ENCODE measurements at places on chromosomes 1 and 21. TPM values are rescaled to one million over a fixed set of nuclear protein-coding genes. Genes with fewer than 3 reads are reported as not detected.

GRCh38 chr1:21344750-21345443, 54.6 kb upstream of the ECE1 start:
- peak; percentile 52 for DNase-seq

NMNAT2 gene
- total RNA-seq, result 33.8 TPM

DNA sequence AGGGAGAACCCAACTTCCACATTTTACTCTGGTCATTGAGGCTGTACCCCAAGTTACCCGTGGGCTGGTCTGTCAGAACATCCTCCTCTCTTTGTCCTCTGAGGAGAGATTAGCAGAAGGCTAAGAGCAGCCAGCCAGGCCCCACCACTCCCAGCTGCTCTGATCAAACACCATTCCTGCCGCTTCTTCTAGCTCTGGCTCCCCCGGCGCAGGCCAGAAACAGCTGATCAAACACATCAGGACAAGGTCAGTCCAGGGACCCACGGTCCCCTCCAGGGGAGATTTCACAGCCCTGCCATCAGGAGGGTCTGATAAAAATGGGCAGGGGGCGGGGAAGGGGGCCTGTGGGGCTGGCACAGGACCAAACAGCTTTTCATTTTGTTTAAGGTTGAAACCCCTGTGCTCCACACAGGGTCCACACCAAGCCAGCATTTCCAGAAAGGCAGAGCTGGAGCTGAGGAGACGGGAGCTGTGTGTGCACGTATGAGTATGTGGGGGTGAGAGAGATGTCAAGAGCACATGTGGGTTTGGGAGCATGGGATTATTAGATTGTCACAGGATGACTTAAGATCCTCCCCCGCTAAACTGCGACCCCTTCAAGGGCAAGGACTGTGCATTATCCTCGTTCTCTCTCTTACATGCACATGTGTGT, 29.9 kb upstream of the EPHA8 start:
- no peak for DNase-seq

DNA sequence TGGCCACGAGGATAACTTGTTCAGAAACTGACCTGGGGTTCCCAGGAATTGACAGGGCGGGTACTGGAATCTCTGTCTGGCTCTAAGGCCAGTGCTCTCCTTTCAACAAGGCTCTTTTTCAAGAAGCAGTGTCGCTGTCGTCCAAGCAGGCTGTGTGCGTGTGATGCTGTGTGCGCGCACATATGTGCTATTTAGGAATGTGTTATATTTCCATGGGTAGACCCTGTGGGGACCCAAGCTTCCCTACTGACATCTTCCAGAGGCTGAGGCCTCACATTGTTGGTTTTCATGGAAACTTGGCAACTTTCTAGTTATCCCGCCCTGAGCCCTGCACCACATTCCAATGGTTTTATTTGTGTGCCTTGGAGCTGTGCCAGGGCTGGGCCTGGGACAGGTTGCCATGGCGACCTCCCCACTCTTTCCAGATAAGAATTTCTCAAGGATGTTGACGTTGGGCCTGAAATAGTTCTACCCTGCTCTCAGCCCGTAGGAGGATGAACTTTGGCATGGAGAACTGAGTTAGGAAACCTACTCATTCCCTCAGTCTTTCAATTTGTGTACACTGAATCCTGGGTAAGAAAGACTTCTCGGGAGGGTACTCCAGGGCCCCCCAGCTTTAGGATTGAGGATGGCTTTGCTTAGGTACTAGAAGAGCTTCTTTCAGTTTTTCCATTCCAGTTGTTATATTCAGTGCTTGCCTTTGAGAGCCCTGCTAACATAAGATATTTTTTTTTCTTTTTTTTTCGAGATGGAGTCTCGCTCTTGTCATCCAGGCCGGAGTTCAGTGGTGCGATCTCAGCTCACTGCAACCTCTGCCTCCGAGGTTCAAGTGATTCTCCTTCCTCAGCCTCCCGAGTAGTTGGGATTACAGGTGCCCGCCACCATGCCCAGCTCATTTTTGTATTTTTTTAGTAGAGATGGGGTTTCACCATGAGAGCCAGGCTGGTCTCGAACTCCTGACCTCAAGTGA, 38.8 kb upstream of the SRSF10 start:
- DNase-seq, result peak; percentile 97

DNA sequence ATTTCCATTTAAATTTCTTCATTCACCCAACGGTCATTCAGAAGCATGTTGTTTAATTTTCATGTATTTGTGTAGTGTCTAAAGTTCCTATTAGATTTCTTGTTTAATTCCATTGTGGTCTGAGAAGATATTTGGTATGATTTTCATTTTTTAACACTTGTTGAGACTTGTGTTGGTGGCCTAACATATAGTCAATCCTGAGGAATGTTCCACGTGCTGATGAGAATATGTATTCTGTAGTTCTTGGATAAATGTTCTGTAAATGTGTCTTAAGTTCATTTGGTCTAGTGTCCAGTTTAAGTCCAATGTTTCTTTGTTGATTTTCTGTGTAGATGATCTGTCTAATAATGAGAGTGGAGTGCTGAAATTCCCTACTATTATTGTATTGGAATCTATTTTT, 22.7 kb upstream of the LCE5A start:
- no peak for DNase-seq

- DNase-seq, result no peak
These were observed 40.7 kb downstream of the CD2 start for GRCh38 chr1:116794804-116795481.

GRCh38 chr1:233673947-233674431, 60.1 kb downstream of the KCNK1 start:
- no peak for DNase-seq

DNA sequence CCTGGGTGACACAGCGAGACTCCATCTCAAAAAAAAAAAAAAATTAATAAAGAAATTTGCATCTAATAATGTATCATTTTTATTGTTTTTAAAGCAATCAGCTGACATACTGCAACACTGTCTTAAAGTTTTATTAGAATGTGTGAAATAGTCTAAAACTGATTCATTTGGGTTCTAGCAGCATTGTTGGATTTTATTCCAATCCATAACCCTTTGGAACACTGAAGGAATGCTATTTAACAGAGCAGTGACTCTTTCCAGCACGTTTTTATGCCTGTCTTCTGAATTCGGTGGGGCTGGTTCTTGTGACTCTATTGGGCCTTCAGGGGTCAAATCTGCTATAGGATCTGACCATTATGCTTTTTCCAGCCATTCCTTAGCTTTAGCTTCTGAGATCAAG, 18.2 kb upstream of the FMO4 start:
- no peak for DNase-seq

GRCh38 chr1:71031426-71031825, 16.2 kb downstream of the PTGER3 start:
- no peak for DNase-seq

DNA sequence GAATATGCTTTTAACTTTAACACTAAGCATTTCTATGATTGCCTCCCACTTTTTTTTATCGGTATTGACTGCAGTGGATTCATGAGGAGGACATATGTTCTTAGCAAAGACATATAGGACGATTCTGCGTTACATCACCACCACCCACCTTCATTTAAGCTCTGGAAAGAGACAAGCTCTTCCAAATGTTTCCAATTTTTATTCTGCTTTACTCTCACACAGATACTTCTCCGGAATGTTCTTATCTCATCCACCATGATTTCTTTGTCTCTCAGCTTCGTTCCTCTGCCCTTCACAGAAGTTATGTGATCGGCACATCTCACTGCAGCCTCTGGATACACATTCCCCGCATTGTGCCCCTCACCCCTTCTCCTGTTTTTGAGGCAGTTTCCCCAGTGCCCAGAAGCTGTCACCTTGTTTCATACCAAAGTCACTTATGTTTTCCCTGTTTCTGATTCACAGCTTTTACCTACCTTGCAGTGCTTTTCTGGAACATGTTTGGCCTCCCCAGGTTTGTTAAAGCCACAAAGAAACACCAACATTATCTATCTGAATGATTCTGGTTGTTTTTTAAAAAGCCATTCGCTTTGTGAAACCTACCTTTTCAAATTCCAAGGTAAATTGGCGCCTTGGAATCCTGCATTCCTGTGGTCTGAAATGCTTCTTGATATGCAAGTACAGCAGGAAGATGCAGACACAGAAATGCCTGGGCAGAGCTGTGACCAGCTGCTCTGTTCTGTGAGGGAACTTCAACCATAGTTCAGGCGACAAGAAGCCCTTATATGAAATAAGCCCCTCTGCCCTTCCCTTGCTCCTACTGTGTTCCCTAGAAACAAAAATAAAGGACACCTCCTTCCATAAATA, 1020.2 kb downstream of the TTLL7 start:
- DNase-seq, result no peak

ELAPOR1 gene
- 0.21 TPM for total RNA-seq

HOOK1 gene
- total RNA-seq, result 7.6 TPM

- no peak for DNase-seq
These were observed 96.7 kb upstream of the KCNA3 start for GRCh38 chr1:110771245-110772022.

- no peak for DNase-seq
These were observed 124.6 kb downstream of the OLFML2B start for GRCh38 chr1:161899091-161899490.

TMEM269 gene
- not detected for total RNA-seq

DNA sequence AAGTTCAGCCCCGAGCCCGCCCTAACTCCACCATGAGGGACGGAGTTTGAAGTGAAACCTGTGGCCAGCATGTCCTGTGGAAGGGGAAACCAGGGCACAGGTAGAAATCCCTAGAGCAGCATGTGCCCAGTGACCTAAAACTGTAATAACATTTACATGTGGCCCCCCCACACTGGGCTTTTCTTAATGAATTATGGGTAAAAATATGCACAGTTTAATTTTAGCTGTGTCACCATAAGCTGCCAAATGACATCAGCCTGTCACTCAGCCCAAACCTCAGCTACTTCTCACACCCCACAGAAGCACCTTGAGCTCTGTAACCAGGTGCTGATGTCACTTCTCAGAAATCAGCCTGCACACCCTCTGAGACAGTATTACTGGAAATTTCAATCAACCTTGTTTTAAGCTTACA, 50.0 kb upstream of the SLC19A1 start:
- no peak for DNase-seq

CCDC185 gene
- total RNA-seq, result not detected

GRCh38 chr1:40847023-40847745, 15.0 kb downstream of the CITED4 start:
- DNase-seq, result no peak

IL19 gene
- total RNA-seq, result not detected

PAX7 gene
- not detected for total RNA-seq

SKI gene
- 66.9 TPM for total RNA-seq

RAB3B gene
- not detected for total RNA-seq

- DNase-seq, result no peak
These were observed 199.4 kb downstream of the GABPA start for GRCh38 chr21:25934130-25934529.

COL11A1 gene
- total RNA-seq, result not detected

ERVH48-1 gene
- not detected for total RNA-seq

DNA sequence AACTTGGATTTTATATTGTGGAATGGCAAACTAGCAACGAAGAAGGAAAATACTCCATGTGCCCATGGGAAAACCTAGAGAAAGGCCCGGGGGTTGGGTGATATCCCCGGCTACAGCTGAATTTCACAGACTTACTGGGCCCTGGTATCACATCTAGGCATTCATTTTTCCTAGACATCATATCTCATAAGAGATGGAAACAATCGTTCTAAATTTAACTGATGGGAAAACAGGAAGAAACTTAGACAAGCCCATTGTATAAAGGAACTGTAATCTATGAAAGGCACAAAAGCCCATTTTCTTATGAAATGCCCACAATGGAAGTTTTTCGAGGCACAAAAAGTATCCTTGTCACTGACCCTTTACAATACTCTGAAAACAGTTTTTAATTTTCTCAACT, 407.9 kb upstream of the LYPLAL1 start:
- no peak for DNase-seq

GRCh38 chr1:14282707-14283106, 315.8 kb upstream of the KAZN start:
- DNase-seq, result no peak

- DNase-seq, result no peak
These were observed 134.0 kb downstream of the KIF26B start for GRCh38 chr1:245288796-245289195.

TRIM58 gene
- 0.32 TPM for total RNA-seq

GRCh38 chr1:17777330-17777729, 22.2 kb downstream of the ACTL8 start:
- DNase-seq, result no peak

DNA sequence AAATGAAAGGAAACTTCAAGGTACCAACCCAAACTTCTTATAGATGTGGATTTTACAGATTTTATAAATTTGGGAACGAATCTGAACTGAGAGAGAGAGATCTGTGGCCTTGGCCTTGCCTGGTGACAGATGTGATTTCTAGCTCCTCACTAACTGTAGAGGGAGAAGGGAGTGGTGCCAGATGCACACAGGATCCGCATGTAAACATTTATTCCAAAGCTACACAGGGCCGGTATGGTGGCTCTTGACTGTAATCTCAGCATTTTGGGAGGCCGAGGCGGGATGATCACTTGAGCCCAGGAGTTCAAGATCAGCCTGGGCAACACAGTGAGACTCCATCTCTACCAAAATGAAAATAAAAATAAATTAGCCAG, 77.1 kb downstream of the PGBD5 start:
- no peak for DNase-seq

CFAP107 gene
- not detected for total RNA-seq

DNA sequence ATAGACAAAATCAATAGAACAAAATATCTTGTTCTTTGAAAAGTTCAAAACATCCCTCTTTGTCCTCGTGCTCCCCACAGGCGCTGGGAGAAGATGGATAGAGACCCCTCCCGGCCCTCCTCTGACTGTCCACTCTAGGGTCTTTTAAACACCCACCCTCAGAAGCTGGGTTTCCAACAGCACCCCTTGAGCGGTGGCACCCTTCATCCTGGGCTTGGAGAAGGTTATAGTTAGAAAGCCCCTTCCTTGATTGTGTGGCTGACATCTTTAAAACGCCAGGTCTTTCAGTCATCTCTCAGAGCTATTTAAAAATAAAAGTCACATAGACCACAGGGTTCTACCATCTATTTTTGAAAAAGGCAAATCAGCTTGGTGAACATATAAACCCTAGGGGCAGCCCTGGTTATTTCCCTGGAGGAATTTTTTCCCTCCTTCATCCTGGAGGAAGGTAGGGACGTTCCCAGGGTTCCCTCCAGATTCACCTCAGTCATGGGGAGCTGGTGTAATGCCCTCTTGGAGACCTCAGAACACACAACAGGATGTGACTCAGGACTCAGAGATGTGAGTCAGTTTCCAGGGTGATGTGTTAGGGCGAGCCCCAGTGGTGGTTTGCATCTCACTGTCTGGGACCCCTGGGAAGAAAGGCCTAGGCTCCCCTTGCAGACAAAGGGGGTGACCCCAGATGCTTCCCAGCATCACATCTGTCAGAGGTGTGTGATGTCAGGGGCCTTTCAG, 138.5 kb downstream of the CLIC6 start:
- DNase-seq, result no peak

DNA sequence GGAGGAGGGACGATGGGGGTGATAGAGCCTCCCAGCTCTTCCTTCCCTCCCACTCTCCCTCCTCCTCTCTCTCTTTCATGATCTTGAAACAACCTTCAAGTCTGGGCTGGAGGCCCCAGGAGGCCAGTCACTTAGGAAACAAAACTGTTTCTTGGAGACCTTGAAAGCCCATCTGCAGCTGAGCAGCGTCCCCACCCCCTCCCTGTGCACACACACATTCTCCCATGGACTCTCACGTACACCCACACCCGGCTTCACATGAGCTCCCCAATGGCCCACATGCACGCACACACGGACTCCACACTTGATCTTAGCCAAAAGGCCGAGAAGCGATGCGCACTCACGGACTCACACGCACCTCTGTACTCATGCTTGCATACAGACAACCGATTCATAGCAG, 3.2 kb upstream of the ATP1A2 start:
- no peak for DNase-seq

- no peak for DNase-seq
These were observed 20.5 kb downstream of the ARMH1 start for GRCh38 chr1:44694863-44695478.

PLEKHN1 gene
- 0.50 TPM for total RNA-seq
